ENCODE measurements at places on chromosomes 3 and 15.

DNA sequence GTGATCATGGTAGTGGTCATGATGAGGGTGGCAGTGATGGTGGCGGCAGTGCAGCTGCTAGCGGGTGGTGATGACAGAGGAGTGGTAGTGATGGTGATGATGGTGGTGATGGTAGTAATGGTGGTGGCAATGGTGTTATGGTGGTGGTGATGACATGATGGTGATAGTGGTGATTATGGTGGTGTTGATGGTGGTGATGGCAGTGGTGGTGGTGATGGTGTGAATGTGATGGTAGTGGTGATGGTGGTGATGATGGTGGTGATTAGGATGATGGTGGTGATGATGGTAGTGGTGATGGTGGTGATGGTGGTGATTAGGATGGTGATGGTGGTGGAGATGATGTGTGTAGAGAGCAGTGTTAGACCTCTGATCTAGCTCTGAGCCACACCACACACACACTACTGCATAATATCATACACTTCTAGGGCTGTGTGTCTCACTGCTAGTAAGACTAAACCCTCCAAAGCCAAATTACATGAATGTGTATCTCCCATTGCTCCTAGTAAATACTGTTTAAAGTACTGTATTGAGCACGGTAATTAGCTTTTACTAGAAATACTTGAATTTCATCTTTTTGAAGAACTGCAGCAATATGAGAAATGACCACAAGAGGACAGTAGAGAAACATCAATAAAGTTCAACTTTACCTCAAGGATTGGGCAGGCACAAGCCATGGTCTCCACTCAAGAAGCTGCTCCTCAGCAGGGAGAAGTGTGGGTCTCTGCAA lies 28.8 kb downstream of the TMED3 start:
- DNase-seq: no peak

- no peak for DNase-seq
Observed at GRCh38 chr3:95474338-95474737, 1340.1 kb upstream of the EPHA6 start.

DNA sequence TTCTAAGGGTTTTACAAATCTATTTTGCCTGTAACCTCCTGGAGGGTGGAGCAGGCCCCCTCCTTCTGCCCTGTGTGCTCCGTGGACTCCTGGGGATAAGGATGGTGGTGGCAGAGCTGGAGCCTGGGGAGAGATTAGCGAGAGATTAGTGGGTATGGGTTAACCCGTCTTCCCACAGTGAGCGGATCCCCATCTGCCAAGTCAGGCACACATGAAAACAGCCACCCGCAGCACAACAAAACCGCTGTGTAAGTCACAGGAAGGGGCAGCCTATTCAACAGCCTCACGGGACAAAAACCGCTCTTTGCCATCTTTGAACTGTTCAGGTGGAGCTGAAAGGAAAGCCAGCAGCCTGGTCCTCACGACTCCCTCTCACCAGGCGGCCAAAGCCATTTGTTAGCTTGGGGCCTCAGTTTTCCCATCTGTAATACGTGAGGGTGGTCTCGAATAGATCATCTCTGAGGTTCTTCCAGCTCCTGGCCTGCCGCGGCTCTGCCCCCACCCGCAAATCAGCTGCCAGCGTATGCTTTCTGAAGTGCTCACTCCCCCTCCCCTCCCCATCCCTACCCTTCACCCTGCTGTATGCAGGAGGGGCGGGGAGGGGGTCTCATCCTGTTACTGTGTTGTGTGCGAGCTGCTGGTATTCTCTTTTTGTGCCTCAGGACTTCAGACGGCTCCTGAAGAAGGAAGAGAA lies 43.6 kb downstream of the PDIA5 start:
- DNase-seq: no peak

DNA sequence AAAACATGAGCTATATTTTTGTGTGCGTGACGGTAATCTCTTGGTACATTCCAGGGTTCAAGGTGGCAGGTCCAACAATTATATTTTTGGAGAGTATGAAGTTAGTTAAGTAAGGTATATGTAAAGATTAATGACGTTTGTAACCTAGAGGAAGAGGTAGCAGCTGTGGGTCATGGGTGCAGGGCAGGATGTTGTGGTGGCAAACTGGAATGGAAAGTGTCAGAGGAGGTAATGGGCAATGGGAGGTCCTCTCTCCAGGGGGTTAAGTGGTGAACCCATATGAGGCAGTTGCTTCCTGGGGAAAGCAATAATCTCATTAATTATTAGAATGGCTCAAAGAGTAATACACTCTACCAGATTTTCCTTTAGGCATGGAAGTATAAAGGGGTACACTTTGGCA lies 1.0 kb upstream of the CD200R1L start:
- no peak for DNase-seq

DNA sequence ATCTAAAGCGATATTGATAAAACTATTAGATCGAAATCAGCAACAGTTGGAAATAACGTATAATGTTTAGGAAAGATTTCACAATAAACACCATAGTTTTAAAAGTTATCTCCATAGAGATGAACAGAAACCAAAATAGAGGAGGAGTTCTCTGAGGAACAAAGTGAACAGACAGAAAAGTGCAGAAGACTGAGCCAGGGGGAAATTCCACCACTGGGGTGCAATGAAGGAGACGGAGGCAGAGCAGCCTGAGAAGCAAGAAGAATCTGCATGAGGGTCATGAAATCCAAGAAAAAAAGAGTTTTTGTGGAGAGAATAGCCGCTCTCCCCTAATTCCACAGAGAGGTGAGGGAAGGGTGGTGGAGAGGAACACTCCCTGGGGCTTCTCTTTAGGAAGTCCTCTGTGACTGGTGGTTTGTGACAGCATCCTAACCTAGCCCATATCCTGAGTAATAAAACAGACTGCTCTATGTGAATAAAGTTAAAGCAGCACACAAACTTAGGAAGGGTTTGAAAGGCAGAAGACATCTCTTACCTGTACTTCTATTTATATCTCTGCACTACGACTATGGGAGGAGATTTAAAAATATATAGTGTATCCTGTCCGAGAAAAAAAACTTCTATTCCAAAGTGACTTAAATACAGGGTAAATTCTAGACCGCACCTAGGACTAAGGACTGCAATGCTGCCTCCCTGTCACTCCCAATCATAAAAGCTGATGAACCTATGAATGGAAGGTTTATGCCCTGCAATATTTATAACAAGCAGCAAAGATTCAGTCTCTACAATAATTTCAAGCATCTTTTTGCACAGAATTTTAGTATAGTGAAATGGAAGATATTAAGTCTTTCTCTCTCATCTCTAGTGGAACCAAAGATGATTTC lies 22.9 kb downstream of the ATP8B4 start:
- DNase-seq: no peak

DNA sequence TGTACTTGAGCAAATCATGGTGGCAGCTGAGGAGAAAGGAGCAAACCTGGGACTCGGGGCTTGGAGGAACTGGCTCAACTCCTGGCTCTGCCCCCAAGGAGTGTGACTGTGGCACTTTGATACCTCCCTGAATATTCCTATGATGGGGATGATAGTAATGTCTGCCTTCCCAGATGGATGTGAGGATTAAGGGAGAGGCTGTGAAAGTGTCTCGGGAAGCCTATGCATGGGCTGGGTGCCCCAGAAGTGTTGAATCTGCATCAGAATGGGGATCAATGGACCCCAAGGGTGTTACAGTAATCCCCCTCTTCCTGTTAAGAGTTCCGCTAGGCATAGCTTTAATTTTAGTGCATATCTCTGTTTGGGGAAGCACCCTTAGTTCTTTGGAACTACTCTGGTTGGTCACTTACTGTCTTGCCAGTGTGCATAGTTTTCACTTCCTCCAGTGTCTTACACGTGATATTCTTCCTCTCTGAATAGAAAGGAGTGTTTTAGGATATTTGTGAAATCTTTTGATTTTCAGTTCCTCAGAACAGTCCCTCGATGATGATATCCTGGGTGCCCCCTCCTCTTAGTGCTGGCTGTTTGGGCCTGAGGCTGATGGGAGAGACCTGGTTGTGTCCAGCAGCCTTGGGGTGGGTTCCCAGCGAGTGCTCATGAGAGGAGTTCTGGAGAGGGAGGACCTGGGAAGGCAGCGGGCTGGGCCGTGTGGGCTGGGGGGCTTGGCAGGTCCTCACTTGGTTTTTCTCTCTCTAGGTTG lies 97.5 kb downstream of the CHDH start:
- no peak for DNase-seq

GRCh38 chr3:51819709-51820406 lies 40.8 kb upstream of the IQCF6 start:
- DNase-seq: no peak

GRCh38 chr15:79682285-79682684 lies 214.5 kb downstream of the MTHFS start:
- DNase-seq: no peak

GRCh38 chr15:75631935-75632334 lies 6.4 kb upstream of the SNUPN start:
- DNase-seq: no peak

- no peak for DNase-seq
Observed at GRCh38 chr3:119673875-119674274, 3.3 kb downstream of the COX17 start.

- no peak for DNase-seq
Observed at GRCh38 chr15:82968066-82968465, 15.5 kb upstream of the HOMER2 start.

DNA sequence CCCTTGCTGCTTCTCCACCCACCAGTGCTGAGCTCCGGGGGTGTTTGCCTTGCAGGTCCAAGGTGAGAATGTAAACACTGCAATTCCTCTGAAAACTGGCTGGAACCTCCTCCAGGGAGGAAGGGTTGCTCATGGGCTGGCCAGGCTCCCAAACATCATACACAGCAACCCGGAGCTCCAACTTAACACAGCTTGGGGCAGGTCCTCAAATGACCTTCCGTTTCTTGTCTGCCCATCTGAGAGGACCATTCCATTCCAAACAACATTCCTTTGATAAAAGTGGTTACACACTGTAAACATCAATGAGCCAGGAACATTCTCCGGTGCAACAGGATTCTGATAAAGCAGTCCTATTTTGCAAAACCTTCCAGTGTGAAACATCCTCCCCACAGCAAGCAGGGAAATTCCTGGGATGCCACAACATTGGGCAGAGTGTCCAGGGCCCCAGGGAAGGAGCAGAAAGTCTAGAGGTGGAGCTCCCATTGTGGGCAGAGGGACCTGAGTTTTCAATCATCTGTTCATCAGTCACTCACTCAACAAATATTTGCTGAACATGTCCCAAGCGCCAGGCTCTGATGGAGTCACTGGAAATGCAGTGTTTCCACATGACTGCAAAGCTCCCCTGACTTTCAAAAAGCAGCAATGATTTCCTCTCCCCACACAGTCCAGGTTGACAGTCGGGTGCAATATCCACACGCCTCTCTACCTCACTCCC lies 7.3 kb upstream of the HEG1 start:
- no peak for DNase-seq

- DNase-seq: no peak
Observed at GRCh38 chr3:140236836-140237501, 302.0 kb downstream of the CLSTN2 start.

DNA sequence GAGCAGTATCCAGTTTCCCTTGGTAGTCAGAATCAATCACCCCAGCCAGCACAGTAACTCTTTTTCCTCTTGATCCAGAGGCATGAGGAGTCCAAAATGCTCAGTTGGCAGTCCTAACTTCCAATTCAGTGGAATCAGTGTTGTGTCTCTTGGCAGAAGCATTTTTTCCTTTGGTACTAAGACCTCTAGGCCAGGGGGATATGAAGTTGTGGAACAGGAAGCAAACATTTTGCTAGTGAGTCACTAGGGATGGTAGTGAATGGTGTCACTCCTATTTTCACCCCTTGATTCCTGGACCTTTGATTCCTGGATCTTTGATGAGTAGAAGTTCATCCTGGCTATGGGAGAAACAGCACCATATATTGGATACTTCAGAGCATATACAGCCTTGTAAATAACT lies 70.5 kb upstream of the ALDH1A3 start:
- DNase-seq: no peak

DNA sequence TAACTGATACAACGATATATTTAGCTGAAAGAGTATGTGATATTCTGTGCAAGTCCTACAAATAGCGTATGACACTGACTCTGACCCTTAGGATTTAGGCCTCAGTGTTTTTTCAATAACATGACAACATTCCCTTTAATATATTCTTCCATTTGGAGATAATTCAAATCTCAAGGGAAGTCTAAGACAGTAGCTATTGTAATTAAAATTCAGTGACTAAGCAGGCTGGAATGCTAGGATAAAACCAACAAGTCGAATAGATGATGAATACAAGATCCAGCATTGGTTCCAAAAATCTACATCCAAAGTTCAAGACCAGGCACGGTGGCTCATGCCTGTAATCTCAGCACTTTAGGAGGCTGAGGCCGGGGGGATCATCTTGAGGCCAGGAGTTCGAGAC lies 56.2 kb downstream of the QTRT2 start:
- DNase-seq: no peak

DNA sequence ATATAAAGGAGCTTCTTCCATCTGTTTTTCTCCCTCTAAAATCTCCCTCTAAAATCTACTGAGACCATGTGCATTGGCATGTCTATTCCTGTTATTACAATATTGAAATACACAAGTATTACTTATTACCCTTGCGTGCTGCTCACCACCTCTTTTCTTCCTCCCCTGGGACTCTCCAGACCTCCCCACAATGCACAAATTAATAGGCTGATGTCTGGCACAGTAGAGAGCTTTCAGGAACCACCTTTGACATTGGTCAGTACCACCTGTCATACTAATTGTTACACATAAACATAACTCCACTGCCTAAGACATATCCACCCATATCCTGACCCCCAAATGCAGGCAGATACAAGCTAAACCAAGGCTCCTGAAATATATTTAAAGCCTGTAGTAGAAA lies 722.6 kb downstream of the FHIT start:
- DNase-seq: no peak

DNA sequence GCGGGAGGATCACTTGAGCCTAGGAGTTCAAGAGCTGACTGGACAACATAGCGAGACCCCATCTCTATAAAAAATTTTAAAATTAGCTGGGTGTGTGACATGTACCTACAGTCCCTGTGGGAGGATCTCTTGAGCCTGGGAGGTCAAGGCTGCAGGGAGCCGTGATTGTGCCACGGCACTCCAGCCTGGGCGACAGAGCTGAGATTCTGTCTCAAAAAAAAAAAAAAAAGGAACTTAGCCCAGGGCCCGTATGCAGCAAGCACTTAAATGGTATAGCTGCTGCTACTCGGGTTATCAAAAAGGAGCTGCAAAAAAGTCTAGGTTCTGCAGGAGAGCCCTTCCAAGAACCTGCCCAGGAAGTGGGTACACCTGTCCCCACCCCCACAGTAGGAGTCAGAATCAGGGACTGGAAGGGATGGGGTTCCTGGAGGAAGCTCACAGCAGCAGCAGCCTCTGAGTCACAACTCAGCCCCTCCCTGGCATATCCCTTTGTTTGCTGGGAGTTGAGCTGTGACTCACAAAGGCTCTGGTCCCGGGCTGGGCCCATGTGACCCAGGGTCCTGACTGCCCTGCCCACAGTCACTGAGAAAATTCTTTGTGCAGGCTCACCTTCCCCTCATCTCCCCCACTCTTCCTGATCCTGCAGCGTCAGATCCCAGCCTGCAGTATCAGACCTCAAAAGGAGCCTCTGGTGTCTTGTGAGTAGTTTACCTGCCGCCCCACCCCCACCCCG lies at the start of gene SPATA12:
SPATA12 (plus strand) TSS at position 576 of the 733 bp plus-strand sequence. CDS start 13,031 bp downstream, outside the sequence.
- no peak for DNase-seq

- DNase-seq: no peak
Observed at GRCh38 chr3:14329842-14330241, 72.6 kb upstream of the SLC6A6 start.

GRCh38 chr3:181839916-181840297 lies 128.2 kb downstream of the SOX2 start:
- DNase-seq: no peak

Data from stimulated activated CD4-positive, alpha-beta T cell treated with anti-CD3 and anti-CD28 coated beads, Interleukin-12 subunit alpha, Interleukin-12 subunit beta, amount 100 ng/mL, for 4 hours (primary cell).